ENCODE measurements at places on chromosomes 3 and 15. TPM values are rescaled to one million over a fixed set of nuclear protein-coding genes. Genes with fewer than 3 reads are reported as not detected.

The GATA2 gene
- total RNA-seq: 2.9 TPM

The SEMA3F gene
- total RNA-seq: 0.42 TPM

The DYNLT2B gene
- total RNA-seq: 2.2 TPM

The CLK3 gene
- 158 TPM for total RNA-seq

The TEX55 gene
- not detected for total RNA-seq

The ARPP21 gene
- total RNA-seq: not detected

The MAP6D1 gene
- 3.8 TPM for total RNA-seq

The P4HTM gene
- total RNA-seq: 18.6 TPM

Data from mononuclear cell (primary cell).